LHCN-M2 (cell line): ENCODE measurements at places on chromosomes 2 and 18. TPM values are rescaled to one million over a fixed set of nuclear protein-coding genes. Genes with fewer than 3 reads are reported as not detected.
A peak's percentile ranks its signal among the peaks of the same experiment; 100 is the strongest.

C2orf72 gene
- total RNA-seq: 0.06 and 0.13 TPM in 2 replicates

KRTCAP3 gene
- total RNA-seq: 0.46 TPM in 1 of 2 replicates, not detected in the other

CNNM4 gene
- 2.8 and 2.9 TPM in 2 replicates for total RNA-seq

DIPK1C gene
- total RNA-seq: not detected in 2 replicates

SERPINB3 gene
- not detected in 2 replicates for total RNA-seq

RBM44 gene
- total RNA-seq: 0.06 and 0.34 TPM in 2 replicates

UGT1A8 gene
- not detected in 2 replicates for total RNA-seq

LHCGR gene
- total RNA-seq: not detected in 2 replicates

FOXD4L1 gene
- total RNA-seq: 0.06 TPM in 1 of 2 replicates, not detected in the other

UXS1 gene
- 52.5 and 66.0 TPM in 2 replicates for total RNA-seq

TEX44 gene
- total RNA-seq: not detected in 2 replicates

GULP1 gene
- 32.2 and 32.9 TPM in 2 replicates for total RNA-seq

CCDC141 gene
- 2.4 and 3.7 TPM in 2 replicates for total RNA-seq

DNA sequence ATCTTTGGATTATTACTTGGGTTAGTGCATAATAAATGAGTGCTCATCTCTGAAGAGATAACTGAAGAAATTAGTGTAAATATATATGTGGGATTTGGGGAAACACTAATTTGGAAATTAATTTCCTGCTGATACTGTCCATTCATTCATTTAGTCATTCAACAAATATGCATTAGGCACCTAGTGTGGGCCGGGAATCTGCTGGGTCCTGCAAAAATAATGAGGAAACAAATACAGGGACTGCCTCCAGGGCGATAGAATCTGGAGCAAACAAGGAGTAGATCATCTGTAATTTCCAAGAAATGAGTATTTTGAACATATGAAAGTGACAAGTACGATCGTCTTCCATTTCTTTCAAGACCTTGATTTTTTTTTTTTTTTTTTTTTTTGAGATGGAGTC, 203.7 kb upstream of the LYPD1 start:
- no peak for DNase-seq

DNA sequence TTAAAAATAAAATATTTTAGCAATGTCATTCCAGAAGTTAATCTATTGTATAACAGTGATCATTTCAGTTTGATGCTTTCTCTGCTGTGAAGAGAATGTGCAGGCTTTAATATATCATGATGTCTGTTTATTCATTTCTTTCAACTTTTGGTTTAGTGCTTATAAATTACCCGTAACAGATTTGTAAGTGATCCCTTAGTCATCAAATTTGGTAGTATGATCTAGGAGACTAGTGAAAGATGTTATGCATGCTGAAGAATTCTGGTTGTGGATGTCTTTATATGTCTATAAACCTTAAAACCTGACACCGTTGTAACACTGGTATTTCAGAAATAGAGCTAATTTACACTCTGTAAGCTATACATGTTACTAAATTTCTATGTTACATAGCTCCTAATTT, 260.4 kb downstream of the CPS1 start:
- no peak for DNase-seq

DNA sequence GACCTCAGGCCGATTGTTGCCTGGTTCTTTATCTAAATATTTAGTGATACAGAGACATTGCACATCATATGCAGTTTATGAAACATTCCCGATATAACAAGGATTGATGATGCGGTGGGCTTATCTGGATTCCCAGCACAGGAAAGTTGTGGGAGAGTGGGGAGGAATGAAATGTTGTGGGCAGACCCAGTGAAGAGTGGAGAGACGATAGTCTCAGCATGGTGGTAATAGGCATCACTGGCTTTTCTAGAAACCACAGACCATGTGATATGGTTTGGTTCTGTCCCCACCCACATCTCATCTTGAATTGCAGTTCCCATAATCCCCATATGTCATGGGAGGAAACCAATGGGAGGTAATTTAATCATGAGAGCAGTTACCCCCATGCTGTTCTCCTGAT, 34.8 kb upstream of the RND3 start:
- DNase-seq: no peak

DNA sequence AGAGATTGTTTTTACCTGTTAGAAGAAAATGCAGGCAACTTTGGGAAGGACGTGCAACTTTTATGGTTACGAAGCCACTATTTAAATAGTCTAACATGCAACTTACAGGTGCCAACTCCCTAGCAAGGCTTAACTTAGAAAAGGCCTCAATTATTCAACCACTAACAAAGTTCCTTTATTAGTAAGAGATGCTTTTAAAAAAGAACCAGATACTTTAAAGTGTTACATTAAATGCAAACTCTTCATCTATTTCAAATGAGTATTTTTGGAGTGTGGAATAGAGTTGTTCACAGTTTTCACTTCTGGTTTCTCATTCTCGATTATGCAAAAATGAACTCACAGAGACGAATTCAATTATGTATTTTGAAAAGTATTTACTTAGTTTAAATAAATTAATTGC, 51.7 kb downstream of the PELI1 start:
- no peak for DNase-seq

- DNase-seq: no peak
These were observed 142.4 kb downstream of the AGPS start for GRCh38 chr2:177535000-177535399.

- DNase-seq: no peak
These were observed 35.0 kb upstream of the LRP1B start for GRCh38 chr2:142165790-142166189.

DNA sequence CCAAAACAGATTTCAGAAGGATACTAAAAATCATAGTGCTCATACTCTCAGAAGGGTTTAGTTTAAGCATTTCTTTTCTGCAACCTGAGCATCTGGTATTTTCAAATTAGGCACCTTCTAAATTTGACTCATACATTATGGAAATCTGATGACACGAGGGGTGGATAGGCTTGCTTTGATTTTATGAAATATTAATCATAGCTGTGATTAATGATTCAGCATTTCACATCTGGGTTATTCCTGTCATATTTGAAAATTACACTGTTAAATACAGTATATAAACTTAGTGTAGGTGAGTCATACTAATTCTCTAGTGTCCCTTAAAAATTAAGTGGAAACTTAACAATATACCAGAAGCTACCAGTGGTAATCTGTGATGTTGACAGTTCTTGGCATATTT, 47.7 kb downstream of the MRPS9 start:
- peak; percentile 12 for DNase-seq

DNA sequence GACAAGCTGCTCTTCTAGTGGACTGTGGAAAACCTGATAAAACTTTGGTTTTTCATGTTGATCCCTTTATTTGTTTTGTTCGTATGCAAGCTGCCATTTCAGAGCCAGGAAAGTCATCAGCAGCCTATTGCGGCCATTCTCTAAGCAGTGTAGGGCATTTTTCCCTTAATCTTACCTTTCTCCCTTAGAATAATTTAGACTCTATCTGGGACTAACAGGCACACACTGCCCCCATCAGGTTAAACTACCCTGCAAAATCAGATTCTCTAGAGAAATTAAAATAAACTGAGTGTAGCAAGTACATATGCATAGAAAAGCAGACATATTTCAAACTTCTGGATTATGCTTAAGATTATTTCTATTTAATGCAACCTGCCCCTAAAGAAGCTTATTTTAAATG, 347.5 kb downstream of the METTL4 start:
- peak; percentile 49 for DNase-seq

DNA sequence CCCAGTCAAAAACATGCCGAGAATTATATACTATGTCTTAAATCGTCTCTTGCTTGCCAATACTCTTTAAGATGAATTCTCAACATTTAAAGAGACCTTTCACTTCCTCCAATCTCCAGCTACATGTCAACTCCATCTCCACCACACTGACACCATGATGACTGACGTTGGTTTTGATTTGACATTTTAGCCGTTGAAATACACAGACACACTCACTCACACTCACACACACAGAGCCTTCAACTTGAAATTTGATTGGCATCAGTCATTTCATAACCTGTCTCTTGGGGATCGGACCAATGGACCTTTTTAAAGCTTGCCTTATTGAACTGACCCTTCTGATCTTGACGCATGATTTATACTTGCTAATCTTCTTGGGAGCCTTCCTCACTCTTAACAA, 230.8 kb upstream of the PIK3C3 start:
- DNase-seq: no peak

DNA sequence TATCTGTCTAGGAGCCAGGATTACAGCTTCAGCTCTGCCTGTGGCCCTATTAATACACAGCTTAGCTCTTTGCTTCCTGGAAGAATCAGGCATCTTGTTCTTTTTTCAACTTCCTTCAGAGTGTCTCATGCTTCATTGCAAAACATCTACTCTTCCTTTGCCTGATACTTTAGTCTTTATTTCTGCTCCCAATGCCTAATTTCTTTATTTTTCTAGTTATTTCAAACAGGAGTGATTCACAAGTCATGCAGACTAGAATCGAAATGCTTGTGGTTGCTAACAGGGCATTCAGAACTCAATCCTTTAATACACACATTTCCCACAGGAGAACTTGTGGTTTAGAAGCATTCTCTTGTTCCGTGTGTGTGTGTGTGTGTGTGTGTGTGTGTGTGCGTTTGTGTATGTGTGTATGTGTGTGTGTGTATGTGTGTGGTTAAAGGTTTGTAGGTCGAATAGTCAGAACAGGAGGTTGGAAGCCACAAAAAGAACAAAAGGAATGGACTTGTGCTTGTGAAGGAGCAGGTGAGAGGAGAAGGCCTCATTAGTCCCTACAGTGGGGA, 28.3 kb upstream of the INSIG2 start:
- peak; percentile 98 for DNase-seq

GRCh38 chr2:26049641-26050040, 15.8 kb downstream of the RAB10 start:
- no peak for DNase-seq

- no peak for DNase-seq
These were observed 53.0 kb downstream of the GPD2 start for GRCh38 chr2:156489195-156489594.

- no peak for DNase-seq
These were observed 17.0 kb downstream of the MBOAT2 start for GRCh38 chr2:8986327-8986976.

DNA sequence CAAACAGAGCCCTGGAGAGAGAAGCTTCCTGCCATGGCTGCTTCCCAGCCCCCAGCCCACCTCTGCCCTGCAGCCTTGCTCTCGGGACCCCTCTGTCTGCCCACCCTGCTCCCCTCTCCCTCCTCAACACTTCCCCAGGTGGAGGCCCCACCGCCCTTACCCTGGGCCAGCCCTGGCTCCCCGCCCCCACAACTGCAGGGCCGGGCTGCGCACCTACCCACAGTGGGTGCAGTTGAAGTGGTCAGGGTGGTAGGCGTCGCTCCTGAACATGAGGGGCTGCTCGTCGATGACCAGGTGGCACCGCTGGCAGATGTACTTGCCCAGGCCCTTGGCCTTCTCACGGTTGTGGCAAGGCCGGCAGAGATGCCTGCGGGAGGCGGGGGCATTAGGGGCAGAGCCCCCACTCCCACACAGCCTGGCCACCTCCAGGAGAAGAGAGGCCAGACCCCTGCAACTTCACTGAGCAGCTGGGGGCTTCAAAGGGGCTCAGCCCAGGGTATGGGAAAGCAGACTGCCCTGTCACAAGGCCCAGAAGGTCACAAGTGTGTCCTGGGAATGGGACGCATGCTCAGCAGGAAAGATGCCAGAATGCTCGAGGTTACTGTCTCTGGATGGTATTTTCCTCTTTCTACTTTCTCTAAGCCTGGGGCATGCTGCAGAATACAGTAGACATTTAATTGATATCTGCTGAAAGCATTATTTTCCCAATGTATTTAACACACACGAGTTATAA, 3.1 kb upstream of the GPR17 start:
- DNase-seq: no peak

GRCh38 chr2:74951211-74951754, 7.2 kb upstream of the POLE4 start:
- no peak for DNase-seq

- no peak for DNase-seq
These were observed 2.3 kb downstream of the ECEL1 start for GRCh38 chr2:232485348-232485756.

DNA sequence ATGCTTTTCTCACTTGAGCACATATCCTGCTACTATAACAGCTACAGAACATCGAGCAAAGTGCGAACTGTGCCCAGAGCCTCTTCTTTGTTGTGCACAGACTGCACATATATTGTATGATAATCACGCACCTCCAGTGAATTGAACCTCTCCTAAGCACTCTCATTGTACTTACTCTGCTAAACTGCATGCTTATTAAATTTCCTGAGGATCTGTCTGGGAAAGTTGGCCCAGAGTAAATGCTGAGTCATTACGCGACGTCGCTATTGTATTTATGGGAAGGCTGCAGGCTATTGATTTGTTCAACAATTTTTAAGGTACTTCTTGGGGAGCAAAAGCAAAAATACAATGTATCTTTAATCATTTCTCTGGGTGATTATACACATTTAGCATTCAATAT, 399.6 kb upstream of the DSEL start:
- DNase-seq: no peak

DNA sequence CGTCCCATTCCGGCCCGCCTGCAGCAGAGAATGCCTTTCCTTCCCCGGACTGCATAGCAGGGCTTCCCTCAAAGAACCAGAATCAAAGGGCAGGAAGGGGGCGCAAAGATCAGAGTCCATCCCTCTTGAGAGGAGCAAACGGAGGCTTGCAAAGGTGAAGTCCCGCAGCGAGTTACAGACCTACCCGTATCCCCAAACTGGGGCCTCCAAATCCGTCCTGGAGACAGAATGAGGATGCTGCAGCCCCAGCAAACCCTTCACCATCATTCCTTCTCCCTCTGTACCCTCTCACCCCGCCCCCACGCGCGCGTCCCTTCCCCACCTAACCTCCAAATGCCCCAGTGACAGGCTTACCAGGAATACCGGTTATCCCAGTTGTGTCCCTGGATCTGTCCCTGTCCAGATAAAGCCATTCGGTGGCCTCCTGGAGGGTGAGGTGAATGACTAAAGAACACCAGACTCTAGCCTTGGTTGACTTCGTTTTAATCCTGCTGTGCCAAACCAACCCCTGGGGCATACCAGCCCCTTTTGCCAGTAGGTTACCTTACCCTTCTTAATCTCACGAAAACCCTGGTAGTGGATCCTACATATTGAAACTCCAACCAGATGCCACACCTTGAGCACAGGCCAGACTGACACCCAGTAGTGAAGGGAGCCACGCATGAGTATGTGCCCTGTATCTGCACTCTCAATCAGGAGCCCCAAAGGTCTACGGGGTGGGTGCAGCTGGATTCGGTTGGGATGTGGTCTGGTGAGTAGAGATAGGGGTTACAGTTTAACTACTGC, 961 bp upstream of the SLC40A1 start:
- no peak for DNase-seq

- no peak for DNase-seq
These were observed 30.1 kb upstream of the MCFD2 start for GRCh38 chr2:46945671-46946070.

- DNase-seq: no peak
These were observed 101.0 kb upstream of the SH3BP4 start for GRCh38 chr2:234850818-234851217.

GRCh38 chr18:9757827-9758621, 49.9 kb downstream of the RAB31 start:
- peak; percentile 75 for DNase-seq

- no peak for DNase-seq
These were observed 52.8 kb upstream of the EPB41L3 start for GRCh38 chr18:5596585-5596984.

DNA sequence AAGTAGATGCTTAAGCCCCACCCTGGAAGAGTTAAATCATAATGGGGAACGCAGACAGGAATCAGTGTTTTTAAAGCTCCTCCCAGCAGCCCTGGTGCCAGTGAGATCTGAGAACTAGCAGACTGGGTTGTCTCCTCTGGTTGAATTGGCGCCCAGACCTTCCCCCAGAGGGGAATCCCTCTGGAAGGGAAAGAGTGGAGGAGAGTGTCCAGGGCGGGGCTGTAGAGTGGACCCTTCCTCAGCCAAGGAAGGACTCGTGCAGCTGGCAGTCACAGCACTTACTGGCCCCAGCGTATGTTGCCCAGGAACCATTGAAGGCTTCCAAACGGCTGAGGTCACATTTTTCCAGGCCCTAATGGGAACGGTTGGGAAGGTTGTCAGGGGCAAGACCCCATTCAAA, 62.5 kb downstream of the TGOLN2 start:
- DNase-seq: no peak
